CD4-positive, alpha-beta T cell (primary cell): ENCODE measurements at places on chromosomes 6 and 20. TPM values are rescaled to one million over a fixed set of nuclear protein-coding genes. Genes with fewer than 3 reads are reported as not detected.

- no peak overlapping the region for H3K27ac ChIP-seq
- H3K27me3 ChIP-seq = no peaks in the 10 kb centered on the region
- DNase-seq = no peak
- no peaks in the 10 kb centered on the region for H3K36me3 ChIP-seq
These were observed 51.7 kb downstream of the SLC22A23 start for GRCh38 chr6:3405182-3405518.

The CAP2 gene
- not detected for total RNA-seq

The ULBP1 gene
- total RNA-seq = 0.08 TPM

GRCh38 chr6:2909718-2910117 lies 6.6 kb upstream of the SERPINB9 start:
- no peak overlapping the region for H3K27ac ChIP-seq
- no peaks in the 10 kb centered on the region for H3K36me3 ChIP-seq
- no peak overlapping the region for H3K4me3 ChIP-seq
- no peak for DNase-seq
